ENCODE measurements at places on chromosomes 5 and 9. TPM values are rescaled to one million over a fixed set of nuclear protein-coding genes. Genes with fewer than 3 reads are reported as not detected.

The FSTL4 gene
- not detected for total RNA-seq

The MRPS2 gene
- 41.7 TPM for total RNA-seq

The SLC4A9 gene
- not detected for total RNA-seq

The PIP5KL1 gene
- 0.48 TPM for total RNA-seq

DNA sequence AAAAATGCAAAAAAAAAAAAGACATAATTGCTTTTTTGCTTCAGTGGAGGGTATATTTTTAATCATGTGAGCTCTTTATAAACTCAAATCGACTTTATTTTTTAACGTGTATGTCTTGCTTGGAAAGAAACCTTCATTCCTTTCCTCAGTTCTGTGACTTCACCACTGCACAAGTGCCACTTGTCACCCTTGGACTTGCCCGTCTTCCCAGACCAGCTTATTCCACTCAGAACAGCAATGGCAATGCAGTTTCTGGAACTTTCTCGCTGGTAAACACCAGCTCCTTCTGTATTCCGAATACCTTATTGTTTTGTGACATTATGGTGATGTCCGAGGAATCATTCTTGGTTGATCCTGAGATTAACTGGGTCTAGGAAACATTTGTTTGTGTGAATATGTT, 440.5 kb upstream of the ADAMTS16 start:
- no peak for DNase-seq

GRCh38 chr5:38582293-38582974, 26.0 kb upstream of the LIFR start:
- DNase-seq = no peak

DNA sequence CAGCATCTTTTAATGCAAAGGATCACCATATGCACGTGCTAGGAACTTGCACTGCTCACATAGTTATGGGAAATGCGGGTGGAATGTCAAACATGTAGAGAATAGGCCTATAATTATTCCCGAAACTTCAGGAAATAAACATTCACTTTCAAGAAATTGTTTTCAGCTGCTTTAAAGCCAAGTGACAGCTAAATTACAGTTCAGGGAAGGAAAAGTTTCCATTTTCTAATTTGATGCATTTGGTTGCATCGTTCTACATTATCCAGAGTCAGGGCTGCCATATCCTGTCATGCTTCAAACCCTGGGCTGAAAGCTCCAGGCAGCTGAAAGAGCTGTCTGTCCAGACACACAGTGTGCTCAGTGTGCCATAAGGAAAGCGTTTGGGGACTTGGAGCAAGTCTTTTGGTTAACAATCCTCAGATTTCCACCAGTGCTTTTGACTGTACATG, 518.1 kb downstream of the CSNK1G3 start:
- no peak for DNase-seq

- DNase-seq = no peak
Measured at GRCh38 chr5:128407944-128408343, 130.1 kb downstream of the FBN2 start.

GRCh38 chr5:78526049-78526525, 122.5 kb downstream of the LHFPL2 start:
- DNase-seq = no peak

DNA sequence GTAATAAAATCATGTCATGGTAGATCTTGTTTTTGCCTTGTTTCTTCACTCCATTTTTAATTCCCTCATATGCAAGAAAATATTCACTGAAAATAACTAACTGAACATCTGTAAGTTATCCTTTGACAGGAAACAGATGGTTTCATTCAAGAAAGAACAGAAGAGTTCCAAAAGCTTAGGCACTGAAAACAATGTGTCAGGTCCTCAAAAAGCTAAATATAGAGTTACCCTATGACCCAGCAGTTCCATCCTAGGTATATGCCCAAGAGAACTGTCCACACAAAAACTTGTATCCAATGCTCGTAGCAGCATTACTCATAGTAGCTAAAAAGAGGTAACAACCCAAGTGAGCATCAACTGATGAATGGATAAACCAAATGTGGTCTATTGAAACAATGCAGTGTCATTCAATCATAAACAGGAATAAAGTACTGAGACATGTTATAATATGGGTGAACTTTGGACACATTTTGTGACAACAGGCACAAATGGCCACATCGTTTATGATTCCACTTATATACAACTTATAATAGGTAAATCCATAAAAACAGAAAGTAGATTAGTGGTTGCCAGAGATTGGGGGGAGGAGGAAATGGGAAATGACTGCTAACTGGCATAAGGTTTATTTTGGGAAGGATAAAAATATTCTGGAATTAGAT, 231.0 kb downstream of the FRMD3 start:
- no peak for DNase-seq

DNA sequence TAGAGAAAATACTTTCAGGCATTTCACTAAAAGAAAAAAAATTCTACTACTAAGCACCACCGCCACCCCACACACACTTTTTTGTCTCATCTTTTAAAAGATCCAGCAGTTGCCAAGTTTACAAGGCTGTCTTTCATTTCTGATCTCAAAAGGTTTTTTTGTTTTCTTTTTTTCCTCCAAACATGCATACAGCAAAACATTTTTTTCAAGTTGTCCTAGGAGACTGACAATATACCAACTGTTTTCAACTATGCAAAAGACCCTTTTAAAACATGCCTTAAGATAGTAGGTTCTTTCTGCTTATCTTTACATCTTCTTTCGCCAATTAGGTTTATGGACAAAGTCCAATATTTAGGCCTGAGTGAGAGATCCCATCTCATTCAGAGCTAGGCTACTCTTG, 65.2 kb downstream of the HMHB1 start:
- no peak for DNase-seq

All from Right ventricle myocardium superior (tissue), 1 donor.